ENCODE measurements at places on chromosomes 3 and 15.

GRCh38 chr15:99408236-99409096 is 157.2 kb downstream of the LRRC28 start:
- DNase-seq, result no peak

- no peak for DNase-seq
These were observed 33.4 kb downstream of the RAD18 start for GRCh38 chr3:8929860-8930259.

DNA sequence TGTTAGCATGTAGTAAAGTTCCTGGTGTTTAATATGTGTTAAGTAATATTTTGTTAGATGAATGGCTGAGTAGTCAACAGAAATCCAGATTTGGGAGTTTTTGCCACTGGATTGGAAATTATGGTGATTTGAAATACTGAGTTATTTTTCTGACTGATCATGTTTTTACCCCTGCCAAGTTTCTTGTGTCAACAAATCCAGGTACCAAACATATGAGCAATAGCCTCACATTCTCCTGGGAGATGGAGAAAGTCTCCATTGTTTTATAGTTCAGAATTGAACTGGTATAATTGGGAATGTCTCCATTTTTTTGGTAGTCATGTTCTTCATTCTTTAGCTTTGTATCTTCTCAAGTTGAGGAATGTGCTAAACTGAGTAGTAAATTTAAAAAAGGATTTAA is 767.2 kb upstream of the LMCD1 start:
- DNase-seq, result no peak

DNA sequence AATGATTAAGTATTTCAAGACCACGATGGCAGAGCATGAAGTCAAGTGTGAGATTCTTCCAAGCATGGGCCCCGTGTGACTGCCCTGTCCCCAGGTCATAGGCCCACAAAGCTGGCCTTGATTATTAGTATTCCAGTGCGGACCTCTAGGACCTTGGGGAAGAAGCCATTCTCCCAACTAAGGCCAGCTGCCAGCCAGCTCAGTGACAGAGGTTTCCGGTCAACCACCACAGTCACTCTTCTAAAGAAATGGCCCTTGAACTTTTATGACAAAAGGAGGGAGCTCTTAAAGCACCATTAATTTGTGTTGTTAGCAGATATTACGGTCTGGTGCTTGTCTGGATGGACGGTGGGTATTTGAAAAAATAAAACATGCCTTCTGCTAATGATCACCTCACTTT is 28.0 kb downstream of the FAM3D start:
- DNase-seq, result no peak

DNA sequence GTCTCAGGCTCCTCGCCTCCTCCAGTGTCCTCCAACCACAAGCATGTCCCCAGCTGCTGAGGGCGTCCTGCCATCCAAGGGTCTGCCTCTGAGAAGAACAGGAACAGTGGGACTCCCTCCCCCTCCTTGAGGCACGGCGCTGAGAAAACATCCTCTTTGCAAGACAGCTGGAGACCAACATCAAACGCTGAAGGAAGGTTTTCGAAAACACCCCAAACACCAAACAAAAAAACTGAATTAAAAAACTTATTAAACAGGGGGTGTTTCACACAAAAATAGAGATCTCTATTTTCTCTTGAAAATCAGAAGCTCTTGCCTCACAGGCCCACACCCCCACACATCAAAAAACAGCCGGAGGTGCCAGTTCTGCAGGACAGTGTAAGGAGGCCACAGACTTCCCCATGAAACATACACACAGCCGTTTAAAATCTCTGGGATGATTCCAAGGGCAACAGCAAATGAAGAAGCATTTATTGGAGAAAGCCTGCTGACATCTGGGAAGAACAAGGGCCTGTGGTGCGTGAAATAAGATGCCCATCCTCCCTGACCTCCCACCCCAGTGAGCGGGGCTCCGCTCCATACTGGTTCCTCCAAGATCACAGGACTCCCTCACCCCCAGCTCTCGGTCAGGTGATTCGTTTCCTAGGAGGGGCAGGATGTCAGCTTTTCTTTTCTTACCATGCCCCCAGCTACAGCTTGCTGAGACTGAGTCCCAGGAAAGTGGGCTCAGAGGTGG is 71.3 kb downstream of the NUP210 start:
- DNase-seq, result no peak
